Right lobe of liver (tissue), 6 donors: ENCODE measurements at places on chromosomes 11 and 22. TPM values are rescaled to one million over a fixed set of nuclear protein-coding genes. Genes with fewer than 3 reads are reported as not detected.

GRCh38 chr22:47280301-47280700 is 517.9 kb downstream of the TBC1D22A start:
- no peak for DNase-seq

- DNase-seq, result no peak
Observed at GRCh38 chr22:48098243-48098920, 1335.9 kb downstream of the TBC1D22A start.

DNA sequence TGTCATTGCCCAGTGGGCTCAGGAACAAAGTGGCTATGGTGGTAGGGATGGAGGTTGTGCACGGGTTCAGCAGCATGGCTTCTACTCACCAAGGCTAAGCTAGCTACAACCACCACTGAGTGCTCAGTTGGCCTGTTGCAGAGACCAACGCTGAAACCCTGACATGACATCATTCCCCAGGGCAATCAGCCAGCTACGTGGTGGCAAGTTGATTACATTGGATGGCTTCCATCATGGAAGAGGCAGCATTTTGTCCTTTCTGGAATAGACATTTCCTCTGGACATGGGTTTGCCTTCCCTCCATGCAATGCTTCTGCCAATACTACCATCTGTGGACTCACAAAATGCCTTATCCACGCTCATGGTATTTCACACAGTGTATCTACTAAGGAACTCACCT is 634.3 kb downstream of the OPCML start:
- DNase-seq, result peak; percentile 75

- no peak for DNase-seq
Observed at GRCh38 chr11:103959279-103959942, 77.0 kb upstream of the DDI1 start.

- no peak for DNase-seq
Observed at GRCh38 chr11:17165247-17165890, 42.4 kb downstream of the PIK3C2A start.

DNA sequence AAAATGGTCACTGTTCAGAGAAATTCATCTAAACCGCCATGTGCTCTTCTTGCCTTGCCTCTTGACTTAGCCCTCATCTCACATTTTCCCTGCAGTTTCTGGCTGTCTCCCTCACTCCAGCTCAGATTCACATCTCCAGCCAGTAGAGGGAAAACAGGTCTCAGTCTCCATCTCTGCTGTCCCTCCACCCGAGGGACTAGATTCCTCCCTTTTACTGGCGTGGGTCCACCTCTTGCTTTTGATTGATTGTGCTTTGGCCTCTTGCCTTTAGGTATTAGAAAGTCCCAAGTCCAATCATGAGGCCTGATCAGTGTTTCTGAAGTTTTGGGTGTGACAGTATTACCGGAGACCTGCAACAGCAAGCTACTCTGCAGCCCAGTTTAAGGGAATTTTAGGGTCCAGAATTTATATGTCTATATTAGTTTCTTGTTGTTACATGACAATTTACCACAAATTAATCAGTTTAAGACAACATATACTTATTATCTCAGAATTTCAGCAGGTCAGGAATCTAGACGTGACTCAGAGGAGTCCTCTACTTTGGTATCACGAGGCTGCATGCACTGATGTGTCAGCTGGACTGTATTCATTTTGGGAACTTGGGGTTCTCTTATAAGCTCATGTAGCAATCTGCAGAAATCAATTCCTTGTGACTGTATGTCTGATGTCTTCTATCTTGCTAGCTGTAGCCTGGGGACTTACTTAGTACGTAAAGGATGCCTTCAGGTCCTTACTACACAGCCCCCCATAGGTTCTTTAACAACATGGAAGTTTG is 805.2 kb upstream of the CCDC90B start:
- no peak for DNase-seq

- DNase-seq, result no peak
Observed at GRCh38 chr11:13834463-13834862, 128.1 kb upstream of the SPON1 start.

DNA sequence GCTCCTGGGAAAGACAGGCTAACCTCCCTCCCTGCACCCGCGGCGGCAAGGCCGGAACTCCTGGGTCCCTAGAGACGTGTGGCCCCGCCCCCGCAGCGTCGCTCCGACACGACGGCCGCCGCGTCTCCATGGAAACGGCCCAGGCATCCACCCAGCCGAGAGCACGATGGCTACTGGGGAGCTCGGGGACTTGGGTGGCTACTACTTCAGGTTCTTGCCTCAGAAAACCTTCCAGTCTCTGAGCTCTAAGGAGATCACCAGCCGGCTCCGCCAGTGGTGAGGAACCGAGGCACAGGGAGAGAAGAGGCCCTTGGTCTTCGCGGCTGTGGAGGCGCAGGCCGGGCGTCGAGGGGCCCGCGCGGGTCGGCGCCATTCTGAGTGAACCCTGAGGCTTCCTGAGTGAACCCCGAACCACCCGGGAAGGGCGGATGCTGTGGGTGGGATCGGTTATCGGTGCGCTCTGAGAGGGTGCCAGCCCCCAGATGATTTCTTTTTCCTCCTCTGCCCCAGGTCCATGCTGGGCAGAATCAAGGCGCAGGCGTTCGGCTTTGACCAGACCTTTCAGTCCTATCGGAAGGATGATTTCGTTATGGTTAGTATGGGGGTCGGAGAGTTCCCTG is at the start of gene CFAP300:
TSS of gene CFAP300 (plus strand) at position 133 of the 620 bp plus-strand sequence. CDS start at position 167, 34 bp downstream.
- peak; percentile 41 for DNase-seq

- DNase-seq, result no peak
Observed at GRCh38 chr11:127448101-127448500, 447.5 kb upstream of the KIRREL3 start.

DNA sequence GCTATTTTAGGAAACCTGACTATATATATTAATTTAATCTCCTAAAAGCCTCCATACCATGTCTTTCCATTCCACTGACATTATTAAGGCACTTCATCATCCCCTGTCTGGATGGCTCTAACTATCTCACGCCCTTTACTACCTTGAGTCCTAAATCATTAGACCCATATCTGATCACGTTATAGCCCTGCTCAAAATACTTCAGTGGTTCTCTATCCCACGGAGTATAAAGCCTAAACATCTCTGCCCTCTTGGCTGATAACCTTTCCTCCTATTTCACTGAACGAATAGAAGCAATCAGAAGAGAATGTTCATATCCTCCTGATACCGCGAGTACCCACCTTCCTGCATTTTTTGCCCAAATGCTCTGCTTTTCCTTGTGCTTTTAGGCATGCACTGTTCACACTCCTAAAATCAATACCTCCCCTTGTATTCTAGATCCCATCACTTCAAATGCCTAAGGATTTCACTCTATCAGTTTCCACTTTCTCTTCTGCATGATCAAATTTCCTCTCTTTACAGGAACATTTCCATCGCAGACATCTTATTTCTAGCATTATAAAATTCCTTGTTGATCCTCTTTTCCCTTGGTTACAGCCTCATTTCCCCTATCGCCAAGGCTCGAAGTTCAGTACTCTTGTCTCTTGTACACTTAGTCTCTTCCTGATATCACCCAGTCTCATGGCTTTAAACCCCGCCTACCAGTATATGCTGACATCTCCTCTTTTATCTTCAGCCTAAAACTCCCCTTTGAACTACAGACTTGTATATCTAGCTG is 45.0 kb upstream of the BIRC3 start:
- no peak for DNase-seq

DNA sequence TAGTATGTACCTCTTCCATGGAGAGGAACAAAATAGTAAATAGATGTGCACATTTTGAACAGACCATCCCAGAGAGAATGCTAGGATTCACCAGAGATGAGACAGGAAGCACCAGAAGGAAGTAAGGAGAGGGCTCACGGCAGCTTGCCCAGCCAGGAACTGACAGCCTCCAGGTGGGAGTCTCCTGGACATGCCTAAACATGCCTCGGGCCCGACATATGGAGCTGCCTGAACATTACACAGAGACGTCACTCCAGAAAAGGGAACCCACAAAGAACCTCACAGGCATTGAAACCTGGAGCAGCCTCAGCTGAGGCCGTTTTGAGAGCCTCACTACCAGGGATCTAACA is 67.4 kb downstream of the BRD1 start:
- DNase-seq, result no peak

DNA sequence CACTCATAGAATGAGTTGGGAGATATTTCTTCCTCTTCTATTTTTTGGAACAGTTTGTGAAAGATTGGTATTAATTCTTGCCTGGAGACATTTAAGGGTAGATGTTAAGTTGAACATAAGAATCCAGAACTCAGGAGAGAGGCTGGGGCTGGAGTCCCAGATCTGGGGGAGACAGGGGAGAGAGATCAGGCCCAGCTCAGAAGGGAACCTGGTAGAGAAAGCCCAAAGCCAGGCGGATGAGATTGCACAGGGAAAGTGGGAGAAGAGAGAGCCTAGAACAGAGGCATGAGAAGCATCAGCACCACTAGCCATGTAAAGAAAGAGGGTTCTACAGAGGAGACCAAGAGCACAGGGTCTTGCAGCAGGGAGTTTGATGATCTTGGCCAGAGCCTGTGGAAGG is 13.0 kb upstream of the GNAZ start:
- no peak for DNase-seq

- no peak for DNase-seq
Observed at GRCh38 chr22:26068571-26068970, 100.7 kb upstream of the SEZ6L start.

DNA sequence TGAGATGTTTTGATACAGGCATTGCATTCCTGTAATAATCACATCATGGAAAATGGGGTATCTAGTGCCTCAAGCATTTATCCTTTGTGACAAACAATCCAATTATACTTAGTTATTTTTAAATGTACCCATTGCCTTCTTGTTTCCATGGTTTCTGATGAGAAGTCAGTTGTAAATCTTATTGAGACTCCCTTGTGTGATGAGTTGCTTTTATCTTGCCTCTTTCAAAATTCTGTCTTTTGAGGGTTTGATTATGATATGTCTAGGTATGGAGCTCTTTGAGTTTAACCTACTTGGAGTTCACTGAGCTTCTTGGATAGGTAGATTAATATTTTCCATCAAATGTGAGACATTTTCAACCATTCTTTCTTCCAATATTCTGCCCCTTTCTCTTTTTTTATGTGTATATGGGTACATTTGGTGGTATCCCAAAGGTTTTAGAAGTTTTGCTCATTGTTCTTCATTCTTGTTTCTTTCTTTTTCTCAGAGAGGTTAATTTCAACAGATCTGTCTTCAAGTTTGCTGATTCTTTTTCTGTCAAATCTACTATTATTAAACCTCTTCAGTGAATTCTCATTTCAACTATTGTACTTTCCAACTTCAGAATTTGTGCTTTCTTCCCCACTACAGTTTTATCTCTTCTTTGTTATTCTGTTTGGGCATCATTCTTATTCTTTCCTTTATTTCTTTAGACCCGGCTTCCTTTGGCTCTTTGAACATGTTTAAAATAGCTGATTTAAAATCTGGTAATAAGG is 13.7 kb downstream of the NAGA start:
- no peak for DNase-seq

GRCh38 chr11:121223161-121223560 is 69.4 kb upstream of the SC5D start:
- DNase-seq, result no peak

DNA sequence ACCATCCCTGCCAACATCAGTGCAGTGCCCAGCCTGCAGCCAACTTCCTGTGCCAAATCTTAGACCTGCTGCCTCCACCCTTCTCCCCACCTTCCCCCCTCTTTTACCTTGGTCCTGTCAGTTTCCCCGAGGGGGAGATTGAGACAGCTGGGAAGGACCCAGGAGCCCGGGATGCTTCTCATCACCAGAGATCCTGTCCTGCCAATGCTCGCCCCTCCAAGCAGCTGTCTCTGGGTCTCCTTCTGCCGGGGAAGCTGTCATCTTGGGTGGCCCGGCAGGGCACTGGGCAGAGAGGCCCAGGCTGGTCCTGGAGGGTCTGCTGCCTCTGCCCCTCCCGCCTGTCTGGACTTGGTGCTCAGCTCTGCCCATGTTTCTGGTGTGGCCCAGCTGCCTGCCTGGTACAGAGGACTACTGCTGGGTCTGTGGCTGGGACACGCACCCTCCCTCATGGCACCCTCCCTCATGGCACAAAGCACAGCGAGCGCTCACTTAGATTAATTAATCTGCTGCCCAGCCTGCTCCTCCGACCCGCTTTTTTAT is 60.4 kb upstream of the THY1 start:
- no peak for DNase-seq

CLDN5 gene
- total RNA-seq, result 5.5 TPM

PPP1R14B gene
- 39.2 TPM for total RNA-seq

PACSIN3 gene
- 24.3 TPM for total RNA-seq

MMP3 gene
- total RNA-seq, result not detected

ENTHD1 gene
- not detected for total RNA-seq

MYEOV gene
- 1.2 TPM for total RNA-seq

MRGPRX3 gene
- total RNA-seq, result not detected
